ENCODE measurements at places on chromosomes 11 and 22. TPM values are rescaled to one million over a fixed set of nuclear protein-coding genes. Genes with fewer than 3 reads are reported as not detected.

KRTAP5-1 gene
- not detected for total RNA-seq

PANX3 gene
- total RNA-seq: not detected

PKP3 gene
- total RNA-seq: 0.32 TPM

KDM4E gene
- total RNA-seq: not detected

MS4A2 gene
- total RNA-seq: not detected

WT1 gene
- total RNA-seq: not detected

PVALB gene
- total RNA-seq: not detected

PLEKHB1 gene
- not detected for total RNA-seq

SLC5A4 gene
- total RNA-seq: 1.1 TPM

MFRP gene
- 0.15 TPM for total RNA-seq

OR10A2 gene
- not detected for total RNA-seq

KCNJ4 gene
- total RNA-seq: not detected

ZW10 gene
- 28.1 TPM for total RNA-seq

CSNK2A3 gene
- total RNA-seq: 1.5 TPM

TPBGL gene
- under 0.01 TPM for total RNA-seq

CD59 gene
- 1,074 TPM for total RNA-seq

SAA2 gene
- not detected for total RNA-seq

ABCG4 gene
- 0.15 TPM for total RNA-seq

SNX32 gene
- 1.9 TPM for total RNA-seq

OR8G5 gene
- not detected for total RNA-seq

APOA4 gene
- total RNA-seq: not detected

TRIM48 gene
- not detected for total RNA-seq

ELMOD1 gene
- total RNA-seq: 0.30 TPM

PDGFD gene
- total RNA-seq: 6.2 TPM

All from epithelial cell of umbilical artery (primary cell).